Aorta (tissue), 5 donors: ENCODE measurements at places on chromosomes 2 and 18.
A peak's percentile ranks its signal among the peaks of the same experiment; 100 is the strongest.

GRCh38 chr2:194205568-194206227 is 1451.3 kb upstream of the SLC39A10 start:
- DNase-seq, result no peak

- no peak for DNase-seq
Observed at GRCh38 chr2:145095641-145096435, 575.9 kb upstream of the ZEB2 start.

GRCh38 chr18:36817039-36817438 is 11.8 kb downstream of the TPGS2 start:
- DNase-seq, result no peak

DNA sequence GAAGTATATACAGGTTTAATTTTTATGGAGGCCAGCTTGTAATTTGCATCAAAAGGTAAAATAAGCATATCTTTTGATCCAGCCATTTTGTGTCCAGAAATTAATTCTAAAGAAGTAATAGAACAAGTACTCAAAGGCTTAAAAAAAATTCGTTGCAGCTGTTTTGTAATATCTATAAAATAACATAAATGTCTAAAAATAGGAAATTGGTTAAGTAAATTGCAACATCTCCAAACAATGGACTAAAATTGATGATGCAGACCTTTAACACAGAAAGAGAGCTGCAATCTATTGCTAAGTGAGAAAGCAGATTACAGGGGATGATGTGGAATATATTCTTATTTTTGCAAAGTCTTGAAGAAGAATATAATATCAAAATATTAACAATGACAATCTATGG is 19.4 kb downstream of the AAK1 start:
- no peak for DNase-seq

DNA sequence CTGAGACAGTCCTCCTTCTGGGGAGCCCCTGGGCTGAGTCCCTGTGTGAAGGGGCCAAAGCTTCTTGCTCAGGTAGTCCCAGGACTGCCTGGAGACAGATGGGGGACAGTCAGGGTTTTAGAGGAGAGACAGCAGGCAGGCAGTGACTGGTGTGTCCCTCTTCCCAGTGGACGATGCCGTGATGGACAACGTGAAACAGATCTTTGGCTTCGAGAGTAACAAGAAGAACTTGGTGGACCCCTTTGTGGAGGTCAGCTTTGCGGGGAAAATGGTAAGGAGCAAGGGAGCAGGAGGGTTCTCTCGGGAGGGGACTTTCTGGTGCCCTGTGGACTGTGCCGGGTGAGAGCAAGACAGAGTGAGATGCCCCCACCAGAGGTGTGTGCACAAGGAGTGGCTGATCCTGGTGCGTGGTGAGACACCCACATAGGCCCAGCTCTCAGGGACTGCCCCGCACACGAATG is 74.8 kb downstream of the DYSF start:
- peak; percentile 19 for DNase-seq

- no peak for DNase-seq
Observed at GRCh38 chr2:123916531-123916930, 108.6 kb upstream of the CNTNAP5 start.

DNA sequence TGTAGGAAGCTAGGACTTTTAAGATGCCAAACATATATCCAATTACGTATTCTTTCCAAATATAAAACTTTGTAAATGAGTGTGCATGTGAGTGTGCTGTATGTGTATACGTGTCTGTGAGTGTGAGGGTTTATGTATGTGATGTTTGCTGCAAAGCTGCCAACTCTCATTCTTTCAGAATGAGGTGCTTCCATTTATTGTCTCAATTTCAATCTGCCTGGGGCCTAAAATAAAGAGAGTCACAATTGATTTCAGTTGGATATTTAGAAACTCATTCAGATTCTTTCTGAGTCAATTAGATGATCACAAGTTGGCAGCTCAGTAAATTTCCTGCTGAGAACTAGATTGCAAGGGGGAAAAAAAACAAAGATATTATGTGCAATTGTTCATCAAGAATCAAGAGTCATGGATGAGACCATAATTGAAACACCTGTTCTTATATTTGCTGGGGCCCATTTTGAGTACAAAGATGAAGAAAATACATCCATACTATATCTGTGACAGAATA is 621.2 kb upstream of the ACVR2A start:
- DNase-seq, result no peak

- no peak for DNase-seq
Observed at GRCh38 chr2:23826771-23827170, 100.2 kb downstream of the ATAD2B start.

- no peak for DNase-seq
Observed at GRCh38 chr2:29207352-29208148, 92.3 kb downstream of the CLIP4 start.

DNA sequence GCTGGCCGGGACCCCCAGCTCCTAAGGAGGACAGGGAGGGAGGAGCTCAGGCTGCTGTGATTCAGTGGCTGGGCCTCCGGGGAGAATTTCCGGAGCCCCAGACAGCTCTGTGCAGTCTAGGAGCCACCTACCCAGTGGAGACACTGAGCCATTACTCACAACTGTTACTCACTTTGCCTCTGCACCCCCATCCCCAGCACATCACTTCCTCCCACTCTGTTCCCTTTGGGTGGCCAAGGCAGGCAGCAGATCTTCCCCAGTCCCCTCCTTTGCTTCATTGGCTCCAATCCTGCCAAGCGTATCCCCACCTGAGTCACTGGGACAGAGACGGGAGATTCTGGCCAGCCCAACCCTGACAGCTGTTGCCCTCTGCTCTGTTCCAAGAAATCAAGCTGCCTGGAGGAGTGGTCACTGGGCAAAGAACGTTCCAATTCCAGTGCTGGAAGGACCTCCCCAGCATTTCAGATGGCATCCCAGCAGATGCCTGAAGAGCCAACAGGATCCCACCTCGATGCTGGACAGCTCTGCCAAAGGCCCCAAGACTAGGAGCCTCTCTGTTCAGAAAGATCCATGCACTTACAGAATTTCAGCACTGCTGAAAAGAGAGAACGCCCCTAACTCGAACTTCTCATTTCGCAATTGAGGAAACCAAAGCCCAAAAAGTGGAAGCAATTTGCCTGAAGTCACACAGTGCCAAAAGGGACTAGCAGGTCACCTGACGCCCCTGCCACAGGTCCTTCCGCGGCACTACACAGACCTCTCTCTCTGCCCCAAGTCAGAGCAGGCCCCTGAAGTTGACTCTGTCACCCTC is 68.3 kb downstream of the TNS1 start:
- DNase-seq, result peak; percentile 89

- DNase-seq, result no peak
Observed at GRCh38 chr18:31148600-31148999, 14.1 kb downstream of the DSC1 start.

DNA sequence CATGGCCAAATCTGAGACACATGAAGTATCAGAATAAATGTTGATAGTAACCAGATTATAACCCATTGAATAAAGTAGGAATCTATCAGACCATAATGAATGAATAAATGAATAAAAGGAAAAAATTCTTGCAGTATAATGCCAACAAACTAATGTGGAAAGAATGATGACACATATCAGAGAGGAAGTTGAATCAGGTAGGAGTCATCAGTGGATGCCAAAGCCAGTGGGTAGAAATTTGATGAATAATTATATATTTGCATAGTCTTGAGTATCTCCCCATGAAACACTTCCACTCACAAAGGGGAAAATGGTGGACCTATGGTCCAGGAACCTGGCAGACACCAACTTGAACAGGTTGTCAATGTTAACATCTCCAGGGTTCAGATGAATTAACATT is 68.6 kb downstream of the GALNT3 start:
- no peak for DNase-seq

- DNase-seq, result no peak
Observed at GRCh38 chr2:19979932-19980331, 10.0 kb downstream of the WDR35 start.

GRCh38 chr2:237701859-237702390 is 74.5 kb downstream of the LRRFIP1 start:
- no peak for DNase-seq

GRCh38 chr2:178450524-178450773 is 526 bp downstream of the PRKRA start:
- no peak for DNase-seq

DNA sequence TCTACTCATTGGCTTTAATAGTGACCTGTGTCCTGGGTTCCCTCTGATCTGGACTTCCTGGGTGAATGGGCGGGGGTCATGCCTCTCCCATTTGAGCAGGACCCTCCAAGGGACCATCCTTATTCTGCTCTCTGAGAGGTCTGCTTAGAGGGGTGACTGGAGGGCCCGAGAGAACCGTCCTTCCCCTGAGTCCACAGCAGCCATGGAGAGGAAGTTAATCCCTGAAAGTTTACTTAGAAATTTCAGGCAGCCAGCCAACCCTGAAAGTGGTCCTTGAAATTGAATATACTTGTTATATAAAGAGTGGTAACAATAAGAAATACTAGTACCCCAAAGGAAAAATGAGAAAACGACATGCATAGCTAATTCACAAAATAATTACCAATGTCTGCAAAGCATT is 226.1 kb downstream of the DYSF start:
- no peak for DNase-seq

DNA sequence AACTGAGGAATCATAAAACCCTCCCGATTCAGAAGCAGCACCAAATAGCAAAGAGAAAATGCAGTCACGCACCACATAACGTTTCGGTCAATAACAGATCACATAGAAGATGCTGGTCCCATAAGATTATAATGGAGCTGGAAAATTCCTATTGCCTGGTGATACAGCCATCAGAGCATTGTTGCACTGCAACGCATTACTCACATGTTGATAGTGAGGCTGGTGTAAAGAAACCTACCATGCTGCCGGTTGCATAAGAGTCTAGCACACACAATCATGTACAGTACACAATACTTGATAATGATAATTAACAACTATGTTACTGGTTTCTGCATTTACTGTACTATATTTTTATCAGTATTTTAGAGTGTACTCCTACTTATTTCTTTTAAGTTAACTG is 32.5 kb downstream of the RNF152 start:
- DNase-seq, result no peak

- no peak for DNase-seq
Observed at GRCh38 chr2:20697322-20697934, 30.5 kb downstream of the GDF7 start.

DNA sequence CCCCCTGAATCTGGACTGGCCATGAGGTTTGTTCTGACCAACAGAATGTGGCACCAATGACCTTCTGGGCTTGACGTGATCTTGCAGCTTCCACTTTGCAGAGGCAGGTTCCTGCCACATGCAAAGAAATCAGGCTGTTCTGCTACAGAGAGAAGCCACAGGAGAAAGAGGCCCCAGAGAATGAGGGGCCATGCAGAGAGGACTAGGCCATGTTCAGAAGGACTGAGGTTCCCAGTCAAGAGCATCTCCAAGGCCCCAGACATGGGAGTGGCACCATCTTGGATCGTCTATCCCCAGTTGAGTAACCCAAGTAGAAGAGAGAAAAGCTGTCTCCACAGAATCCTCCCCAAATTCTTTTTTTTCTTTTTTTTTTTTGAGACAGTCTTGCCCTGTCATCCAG is 131.1 kb downstream of the ZBTB7C start:
- DNase-seq, result no peak

DNA sequence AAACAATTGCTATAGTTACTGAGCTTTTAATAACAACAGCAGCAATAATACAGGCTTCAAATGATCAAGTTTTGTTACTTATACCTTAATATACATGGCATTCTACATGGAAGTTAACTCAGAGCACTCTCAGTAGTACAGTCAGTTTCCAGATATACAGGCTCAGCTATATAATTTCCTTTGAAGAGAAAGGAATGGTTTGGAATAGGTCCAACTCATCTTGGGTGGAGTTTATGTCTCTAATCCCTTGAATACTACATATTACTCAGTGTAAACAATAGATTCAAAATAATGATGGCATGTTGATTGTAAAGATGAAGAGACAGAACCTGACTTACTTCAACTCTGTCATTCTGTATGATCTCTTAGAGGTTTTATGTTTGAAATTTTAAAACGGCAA is 174.9 kb downstream of the EPHA4 start:
- DNase-seq, result no peak

- DNase-seq, result no peak
Observed at GRCh38 chr2:135785032-135785431, 43.4 kb downstream of the UBXN4 start.

DNA sequence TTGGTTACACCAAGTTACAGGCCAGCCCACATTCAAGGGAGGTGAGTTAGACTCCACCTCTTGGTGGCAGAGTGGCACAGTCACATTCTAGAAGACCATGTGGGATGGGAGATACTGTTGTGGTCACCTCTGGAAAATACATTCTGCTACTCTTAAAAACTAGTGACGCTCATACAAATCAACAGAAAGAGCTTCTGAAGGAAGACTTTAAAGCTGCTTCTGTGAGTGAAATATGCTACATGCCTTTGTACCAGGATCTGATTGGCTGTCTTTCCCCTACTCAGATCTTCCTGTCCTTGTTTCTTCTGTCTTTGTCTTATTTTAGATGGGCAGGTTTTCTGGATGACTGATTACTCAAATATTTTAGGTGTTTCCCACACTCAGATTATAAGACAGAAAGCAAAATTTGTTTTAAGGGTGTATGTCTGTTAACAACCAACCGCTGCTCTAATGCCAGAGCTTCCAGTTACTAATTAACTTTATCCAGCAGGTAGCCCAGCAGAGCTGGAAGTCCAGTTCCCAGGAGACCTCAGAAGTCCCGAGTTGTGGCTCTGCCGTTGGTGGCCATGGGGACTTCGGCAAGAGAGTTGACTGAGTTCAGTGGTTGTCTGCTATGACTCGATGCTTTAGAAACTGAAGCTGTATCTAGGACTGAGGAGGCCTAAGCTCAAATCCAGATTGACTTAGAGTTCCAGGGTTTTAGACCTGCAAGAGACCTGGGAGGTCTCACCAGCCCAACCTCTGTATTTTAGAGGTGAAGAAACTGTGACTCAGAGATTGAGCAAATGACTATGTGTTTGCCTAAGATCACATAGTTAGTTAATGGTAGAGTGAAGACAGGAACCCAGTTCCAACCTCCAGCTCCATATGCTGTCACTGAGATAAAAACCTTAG is 7.4 kb downstream of the IL1R2 start:
- no peak for DNase-seq

- DNase-seq, result no peak
Observed at GRCh38 chr18:7728297-7728696, 161.2 kb downstream of the PTPRM start.

DNA sequence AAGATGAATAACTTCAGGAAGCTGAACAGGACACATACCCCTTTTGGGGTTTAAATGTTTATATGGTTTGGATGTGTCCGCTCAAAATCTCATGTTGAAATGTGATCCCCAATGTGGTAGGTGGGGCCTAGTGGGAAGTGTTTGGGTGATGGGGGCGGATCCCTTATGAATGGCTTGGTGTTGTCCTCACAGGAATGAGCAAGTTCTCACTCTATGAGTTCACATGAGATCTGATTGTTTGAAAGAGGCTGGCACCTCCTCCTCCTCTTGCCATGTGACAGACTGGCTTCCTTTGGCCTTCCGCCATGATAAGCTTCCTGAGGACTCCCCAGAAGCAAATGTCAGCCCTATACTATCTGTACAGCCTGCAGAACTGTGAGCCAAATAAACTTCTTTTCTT is 88.6 kb upstream of the ZNF532 start:
- no peak for DNase-seq

- DNase-seq, result peak; percentile 82
Observed at GRCh38 chr2:239274391-239275043, 126.3 kb downstream of the HDAC4 start.

GRCh38 chr2:98419977-98420725 is 24.5 kb upstream of the INPP4A start:
- DNase-seq, result no peak

GRCh38 chr2:176763851-176764404 is 448.7 kb upstream of the HNRNPA3 start:
- DNase-seq, result no peak

GRCh38 chr2:80351231-80351630 is 46.7 kb upstream of the LRRTM1 start:
- DNase-seq, result no peak
